ENCODE measurements at places on chromosomes 7 and 10.

GRCh38 chr10:58943256-58943890, 233.1 kb upstream of the PHYHIPL start:
- no peak for DNase-seq

DNA sequence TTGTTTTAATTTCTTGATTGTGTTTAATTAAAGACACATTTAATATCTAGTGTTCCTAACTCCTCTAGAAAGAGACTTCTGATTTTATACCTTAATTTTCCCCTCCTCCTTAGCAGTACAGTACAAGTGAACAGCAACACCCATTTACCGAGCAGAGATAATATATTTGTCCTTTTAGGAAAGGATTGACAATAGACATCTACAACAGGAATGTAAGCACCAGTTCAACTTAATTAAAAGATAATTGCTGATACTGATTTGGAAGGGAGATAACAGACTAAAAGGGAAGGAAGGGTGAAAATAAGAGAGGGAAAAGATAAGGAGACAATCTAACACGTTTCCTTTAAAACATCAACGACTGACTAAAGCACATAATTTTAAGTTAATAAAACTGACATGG, 119.3 kb downstream of the SRPK2 start:
- DNase-seq, result no peak

GRCh38 chr7:88795553-88795952, at the start of gene TEX47:
TEX47 (minus strand) TSS chr7:88795737; CDS start chr7:88794942, 795 bp downstream.
- no peak for DNase-seq

GRCh38 chr10:123786306-123786705, 105.3 kb downstream of the CPXM2 start:
- DNase-seq, result no peak

GRCh38 chr7:123994449-123994848, 38.4 kb downstream of the TMEM229A start:
- DNase-seq, result no peak

DNA sequence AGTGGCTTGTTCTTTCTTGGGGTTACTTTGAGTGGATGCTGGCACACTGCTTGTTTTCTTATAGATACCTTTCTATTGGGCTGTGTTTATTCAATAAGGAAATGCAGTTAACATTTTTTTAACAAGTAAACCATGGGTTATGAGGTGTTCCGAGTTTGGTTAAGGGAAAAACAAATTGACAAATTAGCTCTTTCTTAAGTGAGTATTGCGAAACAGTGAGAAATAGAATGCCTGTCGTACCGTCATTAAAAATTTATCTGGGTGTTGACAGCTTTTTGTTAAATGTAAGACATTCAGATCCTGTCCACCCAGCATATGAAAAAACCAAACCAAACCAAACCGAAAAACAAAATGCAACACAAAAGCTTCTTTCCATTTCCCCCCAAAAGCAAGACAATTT, 6.2 kb downstream of the CUX1 start:
- no peak for DNase-seq

GRCh38 chr7:41881331-41882130, 178.6 kb upstream of the INHBA start:
- no peak for DNase-seq

DNA sequence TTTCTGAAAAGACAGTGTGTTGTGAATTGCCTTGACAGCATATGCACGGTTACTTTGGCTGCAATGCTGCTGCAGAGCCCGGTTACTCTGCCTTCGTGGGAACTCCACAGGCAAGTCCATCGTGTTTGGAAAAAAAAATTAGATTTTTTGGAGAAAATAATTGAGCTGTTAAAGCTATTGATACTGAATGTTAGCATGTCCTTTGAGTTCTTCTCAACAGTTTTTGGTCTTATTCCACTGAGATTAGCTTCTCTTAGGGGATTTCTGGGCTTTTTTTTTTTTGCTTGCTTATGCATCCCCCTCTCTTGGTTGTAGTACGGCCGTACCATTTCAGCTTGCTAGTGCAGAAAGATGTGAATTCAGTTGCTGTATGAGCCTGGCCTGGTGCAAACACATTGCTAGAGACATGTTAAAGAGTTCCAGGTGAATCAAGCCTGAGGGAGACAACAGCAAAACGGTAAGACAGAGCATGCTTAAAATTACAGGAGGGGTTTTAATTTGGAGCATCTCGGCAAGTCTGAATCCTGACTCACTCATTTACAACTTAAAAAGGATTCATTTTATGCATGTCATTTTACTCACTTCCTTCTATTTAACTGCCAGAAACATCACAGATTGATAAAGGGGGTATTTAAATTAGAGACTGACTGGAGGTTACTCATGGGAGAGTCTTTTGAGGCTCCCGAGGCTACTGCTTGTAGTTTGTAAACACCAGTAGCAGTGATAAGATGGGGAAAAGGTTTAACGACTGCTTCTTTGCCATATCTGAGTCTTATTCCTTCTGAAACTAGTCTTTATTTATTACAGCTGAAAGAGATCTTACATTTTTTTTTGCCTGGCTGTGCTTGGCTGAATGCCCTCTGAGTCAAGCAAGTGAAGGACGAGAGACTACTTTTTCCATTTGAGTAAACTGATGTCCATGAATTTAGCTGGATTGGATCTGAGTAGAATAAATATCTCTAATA, 113.7 kb downstream of the CDK14 start:
- DNase-seq, result no peak

GRCh38 chr10:34862892-34863291, 47.8 kb upstream of the PARD3 start:
- no peak for DNase-seq

- no peak for DNase-seq
These were observed 568.1 kb upstream of the MKI67 start for GRCh38 chr10:128694168-128694850.

GRCh38 chr10:84499846-84500245, 171.5 kb downstream of the CCSER2 start:
- DNase-seq, result no peak

- no peak for DNase-seq
These were observed 119.0 kb downstream of the SEC23IP start for GRCh38 chr10:120011359-120012130.

GRCh38 chr7:21407796-21408480, 19.9 kb upstream of the SP4 start:
- DNase-seq, result no peak

GRCh38 chr10:104441329-104442000, 87.8 kb downstream of the CFAP58 start:
- DNase-seq, result no peak

GRCh38 chr10:114767986-114768821, 53.4 kb upstream of the FHIP2A start:
- DNase-seq, result no peak

GRCh38 chr10:43862756-43863155, 214.1 kb upstream of the ZNF32 start:
- no peak for DNase-seq

DNA sequence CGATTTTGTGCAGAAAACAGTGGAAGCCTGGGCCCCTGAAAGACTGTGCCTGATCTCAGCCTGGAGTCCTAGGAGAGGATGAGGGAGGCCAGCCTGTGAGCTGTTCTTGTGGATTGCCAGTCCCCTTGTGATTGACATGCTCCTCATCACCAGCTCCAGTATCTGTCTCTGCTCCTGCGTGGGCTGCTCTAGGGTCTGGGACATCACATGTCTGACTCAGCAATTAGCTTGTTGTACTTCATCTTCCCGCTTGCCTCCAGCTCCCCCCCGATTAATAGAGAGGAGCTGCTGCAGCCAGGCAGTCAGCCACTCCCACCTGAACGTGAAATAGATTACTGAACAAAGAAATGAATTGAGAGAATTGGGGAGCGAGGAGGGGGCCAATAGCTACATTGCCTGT, 99.6 kb upstream of the TBX20 start:
- DNase-seq, result no peak

DNA sequence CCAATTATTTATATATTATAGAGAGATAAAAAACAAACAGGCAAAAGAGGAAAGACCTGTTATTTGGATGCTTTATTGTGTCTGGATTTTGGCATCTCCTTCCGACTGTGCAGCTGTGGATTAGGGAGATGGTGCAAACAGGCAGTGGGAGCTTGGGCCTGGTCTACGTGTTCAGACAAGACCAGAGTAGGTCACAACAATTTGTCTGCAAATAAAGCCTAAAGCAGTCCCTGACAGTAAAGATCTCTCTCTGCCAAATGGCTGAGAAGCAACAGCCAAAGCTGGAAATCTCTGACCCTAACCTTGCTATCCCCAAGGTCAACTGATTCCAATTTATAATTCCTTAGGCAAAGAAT, 82.0 kb downstream of the ABLIM1 start:
- no peak for DNase-seq

DNA sequence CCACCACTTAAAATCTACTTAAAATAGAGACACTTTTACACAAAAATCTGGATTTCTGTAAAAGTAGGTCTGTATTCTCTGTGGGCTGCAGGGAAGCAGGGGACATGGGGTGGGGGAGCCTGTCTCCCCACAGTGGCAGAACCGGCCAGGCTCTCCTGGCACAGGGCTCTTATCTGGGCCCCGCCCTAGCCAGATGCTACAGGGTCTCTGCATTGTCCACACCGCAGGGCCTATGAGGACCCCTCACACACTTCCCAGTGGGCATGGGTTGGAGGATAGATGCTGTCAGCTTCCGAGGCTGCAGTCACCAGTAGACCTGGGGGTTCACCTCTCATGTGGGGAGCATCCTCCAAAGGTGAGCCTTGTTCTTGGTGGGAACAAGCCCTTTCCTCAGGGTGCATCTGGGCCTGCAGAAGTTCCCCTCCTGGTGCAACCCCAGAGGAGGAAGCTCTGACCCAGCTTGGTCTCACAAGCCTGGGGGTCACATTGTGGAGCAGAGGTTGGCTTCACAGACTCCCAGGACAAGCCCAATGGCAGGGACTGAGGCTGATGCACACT, 15.4 kb upstream of the MYL7 start:
- DNase-seq, result no peak

DNA sequence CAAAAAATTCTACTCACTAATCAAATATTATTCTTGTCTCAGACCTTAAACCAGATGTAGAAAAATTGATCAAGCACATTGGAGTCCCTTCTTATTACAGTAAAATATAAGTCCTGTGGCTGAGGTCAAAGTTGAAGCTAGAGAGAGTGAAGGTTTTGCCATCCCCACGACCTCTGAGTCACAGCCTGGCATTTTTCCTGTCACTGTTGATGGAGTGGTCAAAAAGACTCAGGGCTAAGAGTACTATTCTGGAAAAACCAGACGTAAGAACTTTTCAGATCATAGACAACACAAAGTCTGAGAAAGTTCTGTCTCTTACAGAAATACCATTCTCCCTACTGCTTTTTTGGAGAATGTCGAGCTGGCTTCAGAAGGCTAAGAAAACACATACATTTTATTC, 323.7 kb upstream of the ANKRD30A start:
- DNase-seq, result no peak

DNA sequence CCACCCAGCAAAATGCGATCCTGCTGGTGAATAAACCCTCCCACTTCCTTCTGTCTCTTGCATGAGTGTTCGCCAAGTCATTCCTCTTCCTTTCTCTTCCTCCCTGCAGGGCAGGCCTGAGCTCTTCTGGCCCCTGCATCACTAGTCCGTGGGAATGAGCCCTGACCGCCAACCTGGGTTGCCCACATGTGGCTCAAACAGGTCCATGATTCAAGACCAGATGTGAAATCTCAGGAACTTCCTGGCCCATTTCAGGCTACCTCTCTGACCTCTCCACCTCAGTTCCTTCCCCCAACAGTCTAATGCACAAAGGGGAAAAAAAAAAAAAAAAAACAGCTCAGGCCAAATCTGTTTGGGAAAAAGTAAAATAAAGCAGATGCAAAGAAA, 5.4 kb upstream of the YWHAG start:
- no peak for DNase-seq

DNA sequence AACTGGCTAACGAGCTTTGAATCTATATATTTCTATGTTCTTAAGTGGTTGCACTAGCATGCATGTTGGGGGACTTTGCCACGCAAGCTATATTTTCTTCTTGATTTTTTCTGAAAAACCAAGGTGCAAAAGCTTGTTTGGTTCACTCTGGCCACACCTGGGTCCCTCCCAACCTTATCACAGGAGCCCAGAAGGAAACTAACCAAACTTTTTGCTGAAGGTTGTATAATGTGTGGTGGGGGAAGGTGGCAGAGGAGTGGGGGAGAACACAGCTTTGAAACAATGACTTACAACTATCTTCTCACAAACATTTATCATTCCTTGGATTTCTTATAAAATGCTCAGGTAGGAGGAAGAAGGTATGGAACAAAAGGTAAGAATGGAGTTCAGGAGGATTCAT, 75.3 kb downstream of the TMEM168 start:
- DNase-seq, result no peak

DNA sequence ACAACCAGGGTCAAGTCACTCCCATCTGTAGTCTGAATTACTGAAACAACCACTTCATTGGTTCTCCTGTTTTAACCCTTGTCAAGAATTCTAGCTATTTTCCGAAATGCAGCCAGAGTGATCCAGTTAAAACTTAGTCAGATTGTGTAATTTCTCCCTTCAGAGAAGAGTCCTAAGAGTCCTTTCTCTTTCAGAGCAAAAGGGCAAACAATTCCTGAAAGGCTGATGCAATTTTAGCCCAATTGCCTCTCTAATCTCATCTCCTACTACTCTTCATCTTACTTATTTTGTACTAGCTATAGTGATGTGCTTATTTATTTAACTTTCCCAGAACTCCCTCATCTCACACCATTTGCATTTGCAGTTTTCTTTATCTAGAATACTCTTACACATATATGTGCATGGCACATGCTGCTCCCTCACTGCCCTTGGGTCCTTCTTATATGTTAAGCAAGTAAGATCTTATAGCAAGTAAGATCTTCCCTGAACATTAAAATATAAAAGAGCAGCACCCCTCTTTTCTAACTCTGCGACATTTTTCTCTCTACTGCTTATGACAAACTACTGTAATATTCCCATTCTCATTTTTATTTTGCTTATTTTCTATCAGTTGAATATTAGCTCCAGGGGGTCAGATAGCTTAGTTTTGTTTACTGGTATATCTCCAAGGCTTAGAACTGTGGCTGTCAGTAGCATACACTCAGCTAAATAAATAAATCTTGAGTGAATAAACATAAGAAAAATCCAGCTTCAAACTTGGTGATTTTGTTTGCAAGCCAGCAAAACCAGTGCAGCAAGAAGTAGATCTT, 44.6 kb downstream of the HGF start:
- DNase-seq, result no peak

DNA sequence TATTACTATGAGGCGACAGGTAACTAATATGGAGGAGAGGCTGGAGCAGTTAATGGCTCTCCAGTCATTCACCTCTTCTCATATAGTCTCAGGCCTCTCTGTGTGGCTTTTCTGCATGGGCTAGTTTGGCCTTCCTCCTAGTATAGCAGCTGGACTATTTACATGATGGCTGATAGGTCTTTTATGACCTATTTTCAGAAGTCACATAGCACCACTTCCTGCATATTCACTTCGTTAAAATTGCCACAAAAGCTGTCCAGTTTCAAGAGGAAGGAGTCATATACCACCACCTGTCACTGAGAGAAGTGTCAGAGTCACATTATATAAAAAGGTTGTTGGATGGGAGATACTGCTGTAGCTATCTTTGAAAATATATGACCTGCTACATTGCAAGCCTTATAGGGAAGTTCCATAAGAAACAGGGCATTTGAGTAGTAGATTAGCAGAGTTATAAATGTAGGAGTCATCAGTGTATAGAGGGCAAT, 8.0 kb upstream of the DMTF1 start:
- DNase-seq, result no peak
